Left lobe of liver (tissue), 2 donors: ENCODE measurements at places on chromosomes 7 and 10.

DNA sequence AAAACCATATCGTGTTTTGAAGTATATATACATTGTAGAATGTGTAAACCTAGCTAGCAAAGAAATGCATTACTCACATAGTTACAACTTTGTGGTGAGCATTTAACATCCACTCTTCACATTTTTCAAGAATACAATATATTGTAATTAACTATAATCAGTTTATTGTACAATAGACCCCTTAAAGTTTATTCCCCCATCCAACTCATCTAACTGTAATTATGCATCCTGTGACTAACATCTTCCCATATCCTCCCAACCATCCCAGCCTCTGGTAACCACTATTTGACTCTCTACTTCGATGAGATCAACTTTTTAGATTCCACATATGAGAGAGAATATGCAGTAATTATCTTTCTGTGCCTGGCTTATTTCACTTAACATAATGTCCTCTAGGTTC lies 526.4 kb downstream of the KIF20B start:
- DNase-seq: no peak

DNA sequence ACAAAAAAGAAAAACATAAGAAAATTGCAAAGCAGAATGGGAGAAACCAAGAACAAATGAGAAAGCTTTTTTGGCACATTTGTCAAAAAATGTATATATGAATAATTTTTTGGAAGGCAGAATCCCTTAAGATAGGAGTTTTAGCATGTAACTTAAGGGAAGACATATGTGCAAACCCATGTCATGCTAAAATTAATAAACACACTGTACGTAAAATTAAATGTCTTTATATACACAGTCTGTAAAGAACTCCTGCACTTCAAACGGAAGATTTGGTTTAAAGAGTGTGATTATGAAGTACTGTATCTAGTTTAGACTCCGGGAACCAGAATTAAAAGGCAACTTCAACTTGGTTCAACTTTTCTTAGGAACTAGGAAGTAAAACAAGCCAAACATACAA lies 369.9 kb upstream of the TEX47 start:
- DNase-seq: no peak

DNA sequence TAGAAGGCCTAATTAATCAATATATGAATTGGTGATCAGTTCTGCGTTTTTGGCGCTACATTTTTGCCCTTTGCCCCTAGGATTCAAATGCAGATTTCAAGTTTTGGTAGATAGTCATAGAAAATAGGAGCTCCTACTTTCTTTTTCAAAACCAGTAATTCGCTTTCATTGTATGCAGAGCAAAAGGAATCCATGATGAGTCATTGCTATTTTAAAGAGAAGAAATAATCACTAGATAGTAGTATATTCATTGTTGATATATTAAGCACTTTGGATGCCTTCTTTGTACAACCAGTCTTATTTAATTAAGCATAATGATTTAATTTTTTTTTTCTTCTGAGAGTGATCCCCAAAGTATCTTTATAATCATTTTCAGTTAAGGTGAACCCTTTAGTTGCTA lies 50.3 kb downstream of the CSTF2T start:
- no peak for DNase-seq

- peak; percentile 61 for DNase-seq
Measured at GRCh38 chr10:59808896-59809643, 55.8 kb upstream of the MRLN start.

DNA sequence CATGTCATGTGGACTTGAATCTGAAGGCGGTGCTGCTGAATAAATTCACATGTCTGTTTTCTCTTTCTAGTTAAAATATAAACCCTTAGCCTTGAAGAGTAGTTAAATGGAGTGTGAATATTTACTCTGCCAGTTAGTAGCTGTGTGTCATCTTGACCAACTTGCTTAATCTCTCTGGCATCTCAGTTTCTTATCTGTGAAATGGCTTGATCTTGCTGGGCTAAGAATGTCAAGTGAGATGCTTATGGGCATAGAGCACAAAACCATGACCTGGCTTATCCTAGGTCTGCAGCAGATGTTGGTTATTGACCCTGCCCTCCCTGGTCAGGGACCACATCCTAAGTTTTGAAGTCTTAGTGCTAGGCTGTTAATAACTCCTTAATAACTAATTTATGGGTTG lies 16.6 kb downstream of the ARID5B start:
- DNase-seq: no peak

DNA sequence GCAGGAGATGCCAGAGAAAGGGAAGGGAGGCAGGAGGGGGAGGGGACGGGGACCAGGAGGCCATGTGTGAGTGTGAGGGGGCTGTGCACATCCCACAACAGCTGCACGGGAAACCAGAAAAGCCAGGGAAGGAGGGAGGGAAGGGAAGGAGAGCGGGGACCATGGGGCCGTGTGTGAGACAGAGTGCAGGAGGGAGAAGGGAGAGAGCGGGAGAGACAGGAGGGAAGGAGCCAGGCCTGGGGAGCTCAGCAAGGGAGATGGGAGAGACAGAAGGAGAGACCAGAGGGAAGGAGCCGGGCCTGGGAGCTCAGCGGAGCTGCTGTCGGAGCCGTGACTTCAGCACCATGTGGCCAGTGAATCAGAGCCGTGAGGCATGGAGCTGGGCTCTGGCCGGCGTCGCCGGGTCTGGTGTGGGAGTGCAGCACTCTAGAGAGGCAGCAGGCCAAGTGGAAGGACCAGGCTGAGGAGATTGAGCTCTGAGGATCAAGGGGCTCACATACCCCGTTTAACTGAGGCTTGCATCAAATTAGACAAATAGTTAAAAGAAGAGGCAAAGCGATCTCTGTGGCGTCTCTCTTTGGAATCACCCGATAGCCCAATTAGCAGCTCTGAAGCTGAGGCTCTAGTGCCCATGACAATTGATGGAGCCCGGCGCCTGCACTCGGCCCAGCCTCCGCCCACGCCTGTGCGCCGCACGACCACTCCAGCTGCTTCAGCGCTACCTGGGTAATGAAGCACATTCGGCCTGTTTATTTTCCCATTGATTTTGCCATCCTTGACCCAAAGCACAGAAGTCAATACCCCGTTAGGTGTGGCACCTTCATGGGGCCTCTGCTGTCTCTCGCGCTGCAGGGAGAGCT lies 150.4 kb downstream of the MAD1L1 start:
- DNase-seq: no peak

DNA sequence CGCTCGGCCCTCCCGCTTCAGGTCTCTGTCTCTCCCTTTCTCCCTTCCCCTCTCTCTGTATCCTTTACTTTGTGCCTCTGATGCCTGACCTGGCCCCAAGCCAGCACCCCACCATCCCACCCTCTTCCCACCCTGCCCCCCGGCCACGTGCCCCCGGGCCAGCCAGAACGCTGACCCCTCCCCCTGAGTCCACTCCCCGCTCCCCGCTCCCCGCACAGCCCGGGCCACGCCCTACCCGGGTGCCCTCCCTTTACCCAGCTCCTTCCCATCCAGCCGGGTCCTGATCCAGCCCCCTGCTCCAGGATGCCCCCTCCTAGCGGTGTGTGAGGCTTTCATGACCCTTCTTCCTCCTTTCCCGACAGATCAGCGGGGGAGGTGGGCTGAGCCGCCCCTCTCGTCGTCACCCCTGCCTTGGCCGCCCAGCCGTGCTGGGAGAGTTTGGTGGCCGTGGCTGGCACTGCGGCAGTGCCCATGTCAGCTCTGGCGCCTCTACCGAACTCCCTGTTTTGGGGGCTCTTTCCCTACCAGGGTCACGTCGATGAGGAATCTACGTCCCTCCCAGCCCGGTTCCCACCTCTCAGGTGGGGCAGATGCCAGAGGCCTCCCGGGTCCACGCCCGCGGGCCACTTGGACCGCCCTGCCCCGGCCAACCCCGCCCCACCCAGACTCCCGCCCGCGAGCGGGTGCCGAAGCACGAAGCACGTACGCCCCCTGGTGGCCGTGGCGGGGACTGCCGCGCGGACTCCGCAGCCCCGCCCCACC lies 127.4 kb downstream of the UBE2H start:
- DNase-seq: peak; percentile 89

DNA sequence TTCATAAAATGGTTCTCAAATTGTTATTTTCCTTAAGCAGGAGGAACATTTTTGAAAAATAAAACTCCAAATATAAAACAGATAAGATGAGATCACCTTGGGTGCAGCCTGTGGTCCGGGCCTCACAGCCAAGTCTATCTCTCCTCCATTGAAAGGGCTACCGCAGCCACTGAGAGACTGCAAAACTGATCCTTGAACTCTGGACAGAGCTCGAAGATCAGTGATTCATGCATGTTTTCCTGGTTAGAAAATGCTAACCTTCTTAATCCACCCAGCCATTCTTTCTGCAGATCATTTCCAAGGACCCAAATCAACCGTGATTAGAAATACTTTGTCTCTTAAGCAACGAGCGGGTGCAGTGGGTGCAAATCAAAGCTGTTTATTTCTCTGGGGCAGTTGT lies 378.8 kb downstream of the PLXDC2 start:
- no peak for DNase-seq

DNA sequence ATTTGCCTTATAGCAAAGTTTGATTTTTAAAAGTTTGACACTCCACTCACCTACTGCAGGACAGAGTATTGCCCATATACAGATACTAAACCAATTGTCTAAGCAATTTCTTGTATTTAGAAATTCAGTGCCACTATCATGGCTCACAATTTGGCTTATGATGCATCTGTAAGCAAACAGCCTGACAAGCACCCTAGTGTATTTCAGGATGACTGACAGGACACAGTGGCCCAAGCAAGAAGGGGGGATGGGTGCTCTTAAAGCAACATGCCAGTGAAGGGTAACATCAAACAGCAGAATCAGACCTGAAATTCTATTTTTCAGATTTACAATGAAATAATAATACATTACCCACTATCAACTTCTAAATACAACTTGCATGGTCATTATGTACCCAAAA lies 30.5 kb downstream of the CTNNA3 start:
- DNase-seq: no peak

DNA sequence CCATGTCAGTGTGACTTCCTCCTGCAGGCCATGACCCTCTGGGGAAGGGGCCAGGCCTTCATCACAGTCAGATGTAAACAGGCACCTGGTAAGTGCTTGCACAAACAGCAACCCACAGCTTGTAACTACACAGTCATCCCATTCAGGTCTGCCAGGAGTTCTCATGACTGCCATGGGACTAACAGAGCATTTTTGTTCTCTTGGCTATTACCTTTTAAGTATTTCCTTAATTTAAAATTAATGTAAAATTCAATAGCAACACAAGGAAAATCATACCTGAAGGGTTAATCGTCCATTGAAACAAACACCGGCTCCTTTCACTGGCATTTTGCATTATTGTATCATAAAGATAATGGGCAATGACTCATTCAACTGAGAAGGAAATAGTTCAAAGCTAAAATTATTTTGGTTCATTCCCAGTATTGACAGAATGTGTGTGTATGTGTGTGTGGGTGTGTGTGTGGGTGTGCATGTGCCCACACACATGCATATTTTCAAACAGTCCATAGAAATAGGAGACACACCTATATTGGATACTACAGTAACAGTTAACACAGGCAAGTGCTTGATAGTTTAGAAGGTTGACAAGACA lies 307.9 kb downstream of the WDR11 start:
- no peak for DNase-seq
